Activated naive CD8-positive, alpha-beta T cell treated with anti-CD3 and anti-CD28 coated beads, Interleukin-2, amount 10 ng/mL, durations not matched to agents 7 days and 5 days (primary cell): ENCODE measurements at places on chromosomes 2 and 18. TPM values are rescaled to one million over a fixed set of nuclear protein-coding genes. Genes with fewer than 3 reads are reported as not detected.

TEX44 gene
- total RNA-seq = not detected

PTPN18 gene
- total RNA-seq = 57.7 TPM

VWC2L gene
- not detected for total RNA-seq

GRCh38 chr2:199206536-199206935 is 251.2 kb downstream of the SATB2 start:
- no peak overlapping the region for H3K27ac ChIP-seq
- no peaks in the 10 kb centered on the region for H3K4me1 ChIP-seq
- H3K4me3 ChIP-seq = no peak overlapping the region

GRCh38 chr2:768451-768850 is 91.2 kb upstream of the TMEM18 start:
- H3K4me1 ChIP-seq = peaks cover 22% of the 10 kb centered on the region
- no peak for DNase-seq
- peaks cover 8% of the 10 kb centered on the region for H3K36me3 ChIP-seq
- H3K27ac ChIP-seq = no peak overlapping the region
- H3K27me3 ChIP-seq = no peaks in the 10 kb centered on the region

DNA sequence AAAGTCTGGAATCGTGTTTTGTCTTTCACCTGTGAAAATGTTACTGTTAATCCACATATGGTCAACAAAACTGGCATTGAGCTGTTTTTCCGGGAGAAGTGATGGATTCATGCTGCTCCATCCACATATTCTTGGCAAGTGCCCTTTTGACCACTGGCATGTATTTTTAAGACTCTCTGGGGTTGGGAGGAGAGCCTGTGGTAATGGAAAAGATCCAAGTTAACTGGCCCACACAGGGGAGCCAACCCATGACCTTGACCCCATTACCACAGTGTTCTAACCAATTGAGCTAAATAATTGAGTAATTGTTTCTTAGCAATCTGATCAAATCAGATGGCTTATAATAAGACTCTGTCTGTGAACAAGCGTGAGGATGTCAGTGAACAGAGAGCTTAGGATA is 296.2 kb upstream of the NRP2 start:
- no peak for DNase-seq
- no peak overlapping the region for H3K4me3 ChIP-seq
- peaks cover 1% of the 10 kb centered on the region for H3K4me1 ChIP-seq
- H3K27ac ChIP-seq = no peak overlapping the region
- H3K27me3 ChIP-seq = no peaks in the 10 kb centered on the region

RABL2A gene
- 27.4 TPM for total RNA-seq
